ENCODE measurements at places on chromosomes 3 and 15. TPM values are rescaled to one million over a fixed set of nuclear protein-coding genes. Genes with fewer than 3 reads are reported as not detected.

Gene ARPP21
- 656 TPM for total RNA-seq

Gene SOX2
- total RNA-seq = 78.0 TPM

GRCh38 chr15:78417754-78418630 is 20.0 kb upstream of the IREB2 start:
- DNase-seq = no peak

DNA sequence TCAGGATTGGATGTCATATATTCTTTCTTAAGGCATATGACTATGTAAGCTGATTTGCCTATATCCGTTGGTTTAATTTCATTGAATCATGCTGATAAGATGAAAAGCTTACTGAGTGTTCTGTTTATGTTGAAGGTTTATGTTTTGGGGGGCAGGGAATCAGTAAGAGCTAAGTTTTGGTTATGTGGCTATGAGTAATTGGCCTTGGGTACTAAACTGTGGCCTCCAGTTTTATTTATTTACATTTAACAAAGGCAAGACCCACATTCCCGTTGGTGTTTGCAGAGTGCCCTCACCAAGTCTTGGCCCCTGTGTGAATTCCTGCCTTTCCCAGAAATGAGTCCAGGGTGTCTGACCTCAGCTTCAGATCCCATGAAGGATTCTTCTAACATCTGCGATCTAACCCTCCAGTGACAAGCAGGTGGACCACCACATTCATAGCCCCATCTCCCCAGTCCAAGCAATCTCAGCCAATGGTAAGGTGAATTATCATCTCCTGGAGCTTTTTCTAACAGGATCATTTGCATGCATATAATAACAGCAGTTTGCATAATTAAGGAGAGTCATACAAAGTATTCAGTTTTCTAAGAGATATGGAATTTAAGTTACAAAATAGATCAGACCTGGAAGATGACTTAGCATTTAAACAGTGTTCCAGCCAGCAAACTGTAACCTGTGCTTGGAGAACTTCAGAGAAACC is 27.4 kb downstream of the GLDN start:
- DNase-seq = no peak
